ENCODE measurements at places on chromosomes 1 and 21.

- DNase-seq = no peak
These were observed 394.4 kb downstream of the PTPRU start for GRCh38 chr1:29630756-29631155.

DNA sequence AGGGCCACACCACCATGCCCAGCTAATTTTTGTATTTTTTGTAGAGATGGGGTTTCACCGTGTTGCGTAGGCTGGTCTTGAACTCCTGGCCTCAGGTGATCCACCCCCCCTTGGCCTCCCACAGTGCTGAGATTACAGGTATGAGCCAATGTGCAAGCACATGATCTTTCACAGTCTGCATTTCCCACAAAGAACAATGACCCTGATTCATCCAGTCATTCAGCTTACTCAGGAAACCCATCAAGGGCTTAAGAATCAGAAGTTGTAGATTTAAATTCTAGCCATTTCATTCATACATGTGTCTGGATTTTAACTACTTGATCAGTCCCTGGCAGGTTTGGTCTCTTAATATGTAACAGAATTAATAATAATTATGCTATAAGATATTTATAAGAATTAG lies 2065.7 kb downstream of the MRPL39 start:
- DNase-seq = no peak

DNA sequence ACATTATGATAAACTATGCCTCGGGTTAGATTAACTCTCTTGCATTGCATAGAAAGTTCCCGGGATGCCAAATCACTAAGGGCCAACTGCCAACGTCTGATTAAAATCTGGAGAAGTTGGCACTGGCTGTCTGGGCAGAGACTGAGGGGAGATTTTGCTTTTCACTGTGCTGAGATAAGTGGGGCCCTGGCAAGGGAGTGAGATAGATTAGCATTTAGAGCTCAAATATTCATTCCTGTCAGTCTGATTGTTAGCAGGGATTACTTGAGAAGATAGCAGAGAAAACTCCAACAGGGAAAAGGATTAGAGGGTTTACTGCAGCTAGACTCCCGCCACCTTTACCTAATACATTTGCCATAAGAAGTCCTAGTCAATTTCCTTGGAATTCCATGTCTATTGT lies 714.1 kb upstream of the CHRM3 start:
- no peak for DNase-seq

DNA sequence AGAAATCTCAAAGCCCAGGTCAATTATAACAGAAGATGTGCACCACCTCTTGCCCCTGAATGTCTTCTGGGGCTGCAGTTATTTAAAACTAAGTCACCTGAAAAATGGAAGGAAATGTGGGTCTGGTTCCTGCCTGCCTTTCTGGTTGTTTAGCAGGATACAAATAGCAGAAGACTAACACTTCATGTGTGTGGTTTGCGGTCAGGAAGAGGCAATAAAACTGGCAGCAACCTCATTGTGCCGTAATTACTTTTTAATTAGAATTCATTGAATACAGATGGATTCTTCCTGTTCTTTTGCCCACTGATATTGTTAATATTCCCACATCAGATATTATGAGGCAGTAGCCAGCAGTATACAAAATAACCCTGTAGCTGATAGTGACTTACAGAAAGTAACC lies 345.7 kb downstream of the ZNF326 start:
- no peak for DNase-seq

- no peak for DNase-seq
These were observed 1.5 kb downstream of the ANKRD13C start for GRCh38 chr1:70353044-70353443.

- DNase-seq = no peak
These were observed 498.7 kb upstream of the NFIA start for GRCh38 chr1:60583696-60584095.

- DNase-seq = no peak
These were observed 464.8 kb downstream of the PTBP2 start for GRCh38 chr1:97186381-97186780.

GRCh38 chr1:199463521-199464127 lies 563.9 kb upstream of the NR5A2 start:
- DNase-seq = peak; percentile 37

DNA sequence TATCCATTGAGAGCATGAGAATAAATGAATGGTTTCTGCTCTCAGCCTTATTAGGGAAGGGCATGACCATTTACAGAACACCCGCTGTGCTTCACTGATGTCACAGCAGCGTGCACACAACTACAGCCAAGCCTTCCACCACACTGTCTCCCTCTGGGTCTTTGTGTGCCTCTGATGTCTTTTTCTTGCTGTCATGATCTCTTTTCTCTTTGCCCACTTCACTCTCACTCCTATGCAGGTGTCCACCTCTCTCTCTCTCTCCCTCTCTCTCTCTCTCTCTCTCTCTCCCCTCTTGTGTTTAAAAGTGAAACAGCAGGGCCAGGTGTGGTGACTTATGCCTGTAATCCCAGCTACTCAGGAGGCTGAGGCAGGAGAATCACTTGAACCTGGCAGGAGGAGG lies 232.5 kb upstream of the JUN start:
- no peak for DNase-seq

GRCh38 chr1:210726621-210727020 lies 397.9 kb downstream of the HHAT start:
- DNase-seq = no peak

DNA sequence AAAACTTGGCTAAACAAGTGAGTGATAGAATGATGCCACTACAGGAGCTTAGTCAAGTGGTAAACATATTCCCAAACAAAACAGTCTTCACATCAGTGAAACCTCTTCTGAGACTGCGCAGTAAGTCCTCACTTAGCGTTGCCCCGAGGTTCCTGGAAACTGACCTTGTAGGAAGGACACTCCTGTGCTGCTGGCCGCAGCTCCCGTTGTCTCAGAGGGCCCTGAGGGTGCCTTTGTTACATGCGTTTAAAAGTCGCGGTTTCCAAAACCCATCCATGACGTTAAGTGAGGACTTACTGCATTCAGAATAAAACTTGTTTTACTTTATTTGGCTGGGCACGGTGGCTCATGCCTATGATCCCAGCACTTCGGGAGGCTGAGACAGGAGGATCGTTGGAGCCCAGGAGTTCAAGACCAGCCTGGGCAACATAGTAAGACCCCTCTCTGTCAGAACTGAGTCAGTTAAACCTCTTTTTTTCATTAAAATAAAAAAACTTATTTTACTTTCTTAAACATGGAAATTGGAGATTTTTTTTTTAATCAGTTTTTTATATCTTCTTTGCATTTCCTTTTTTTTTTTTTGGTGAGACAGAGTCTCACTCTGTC lies 36.0 kb upstream of the DIP2A start:
- no peak for DNase-seq

- DNase-seq = no peak
These were observed at the start of gene SH2D2A for GRCh38 chr1:156816561-156817328. Gene SH2D2A (minus strand): TSS chr1:156816848. CDS start chr1:156816708, 140 bp downstream.

DNA sequence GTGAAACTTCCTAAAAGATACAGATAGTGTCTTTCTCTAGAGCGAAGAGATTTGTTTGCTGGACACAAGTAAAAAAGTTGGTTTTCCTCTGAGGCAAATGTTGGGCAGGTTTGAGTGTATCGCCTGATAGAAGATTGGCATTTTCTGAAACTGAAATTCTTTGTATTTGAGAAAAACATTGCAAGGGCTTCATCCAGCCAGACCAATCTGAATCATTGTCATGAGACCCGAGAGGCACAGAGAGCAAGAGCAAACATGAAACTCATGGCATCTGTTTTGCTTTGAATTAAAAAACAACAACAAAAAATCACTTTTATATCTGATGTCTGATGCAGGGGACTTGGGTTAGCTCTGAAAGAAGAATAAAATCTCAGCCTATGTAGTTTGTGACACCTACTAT lies 379.3 kb upstream of the NCAM2 start:
- DNase-seq = no peak

GRCh38 chr21:26185021-26185420 lies 14.5 kb upstream of the APP start:
- no peak for DNase-seq

GRCh38 chr1:234896477-234897389 lies 231.9 kb downstream of the TOMM20 start:
- no peak for DNase-seq

- DNase-seq = no peak
These were observed 47.7 kb downstream of the NOS1AP start for GRCh38 chr1:162117039-162117774.

DNA sequence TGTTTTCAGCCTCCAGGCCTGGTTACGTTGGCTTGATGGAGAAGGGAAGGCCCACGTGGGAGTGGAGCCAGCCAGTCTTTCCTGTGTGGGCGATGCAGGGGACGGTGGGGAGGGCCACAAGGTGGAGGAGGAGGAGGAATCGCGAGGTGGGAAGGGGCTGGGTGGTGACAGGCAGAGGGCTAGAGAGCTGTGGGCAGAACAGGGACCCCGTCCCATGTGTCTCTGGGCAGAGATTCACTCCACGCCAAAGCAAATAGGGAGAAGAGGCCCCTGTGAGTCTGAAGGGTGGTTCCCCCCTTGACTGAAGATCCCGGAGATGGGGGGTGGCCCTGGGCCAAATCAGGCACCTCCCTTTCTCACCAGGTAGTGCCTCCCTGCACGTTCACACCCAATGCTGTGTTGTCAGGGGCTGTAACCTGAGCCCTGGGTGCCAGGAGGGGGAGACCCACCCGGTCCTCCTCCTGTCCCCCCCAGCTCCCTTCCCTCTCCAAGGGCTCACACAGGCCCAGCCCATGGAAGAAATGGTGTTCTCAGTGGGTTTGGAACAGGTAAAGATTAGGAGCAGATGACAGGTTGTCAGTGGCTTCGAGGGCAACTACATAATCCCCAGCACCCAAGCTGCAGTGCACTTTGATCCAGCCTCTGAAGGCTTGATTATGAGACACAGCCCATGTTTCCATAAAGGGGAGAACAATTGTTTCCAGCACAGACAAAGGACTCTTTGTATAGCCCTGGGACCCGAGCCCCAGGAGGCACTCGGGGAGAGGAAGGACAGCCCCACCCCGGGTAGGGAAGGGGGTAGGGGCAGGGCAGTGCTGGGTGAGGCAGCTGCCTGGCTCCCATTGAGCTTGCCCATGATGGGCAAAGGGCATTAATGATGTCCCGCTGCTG lies 37.7 kb upstream of the GPR37L1 start:
- DNase-seq = peak; percentile 93

GRCh38 chr21:42315296-42315891 lies at the start of gene TFF3:
Gene TFF3 (minus strand): TSS chr21:42315409. CDS start chr21:42315374, 35 bp downstream.
- peak; percentile 88 for DNase-seq

DNA sequence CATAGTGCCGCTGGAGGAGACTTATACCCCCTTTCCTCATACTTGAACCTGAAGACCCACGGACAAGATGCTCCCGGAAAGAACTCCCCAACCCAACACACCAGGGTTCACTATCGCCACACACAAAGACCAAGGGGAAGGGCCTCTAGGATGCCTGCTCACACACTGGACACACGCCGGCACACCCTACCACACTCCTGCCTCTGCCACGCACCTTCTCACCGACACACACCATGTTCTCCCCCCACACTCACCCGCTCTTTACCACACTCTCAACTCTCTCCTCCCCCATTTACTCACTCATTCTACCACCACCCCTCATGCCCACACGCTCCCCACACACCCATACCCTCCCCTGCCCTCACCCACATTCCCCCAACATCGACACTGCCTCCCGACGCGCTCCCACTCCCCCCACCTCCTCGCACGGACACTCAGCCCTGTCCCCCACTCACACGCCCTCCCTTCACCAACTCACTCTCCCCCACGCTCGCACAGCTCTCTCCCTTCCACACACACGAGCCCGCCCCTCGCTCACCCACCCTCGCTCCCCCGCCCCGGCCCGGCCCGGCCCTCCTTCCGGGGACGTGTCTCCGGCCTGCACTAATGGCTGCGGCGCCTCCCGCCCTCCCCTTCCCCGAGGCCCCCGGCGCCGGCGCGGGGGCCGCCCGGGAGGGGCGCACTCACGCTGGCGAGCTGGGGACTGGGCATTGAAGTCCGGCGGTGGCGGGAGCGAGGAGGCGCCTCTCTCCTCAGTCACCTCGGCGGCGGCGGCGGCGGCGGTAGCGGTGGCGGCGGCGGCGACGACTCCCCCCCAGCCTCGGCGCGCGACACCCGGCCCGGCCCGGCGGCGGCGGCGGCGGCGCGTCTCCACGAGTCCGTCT lies 626 bp downstream of the PTP4A2 start:
- no peak for DNase-seq

- no peak for DNase-seq
These were observed 1.9 kb downstream of the IGSF8 start for GRCh38 chr1:160096274-160097116.

GRCh38 chr1:90336552-90337324 lies 341.8 kb downstream of the ZNF326 start:
- no peak for DNase-seq

DNA sequence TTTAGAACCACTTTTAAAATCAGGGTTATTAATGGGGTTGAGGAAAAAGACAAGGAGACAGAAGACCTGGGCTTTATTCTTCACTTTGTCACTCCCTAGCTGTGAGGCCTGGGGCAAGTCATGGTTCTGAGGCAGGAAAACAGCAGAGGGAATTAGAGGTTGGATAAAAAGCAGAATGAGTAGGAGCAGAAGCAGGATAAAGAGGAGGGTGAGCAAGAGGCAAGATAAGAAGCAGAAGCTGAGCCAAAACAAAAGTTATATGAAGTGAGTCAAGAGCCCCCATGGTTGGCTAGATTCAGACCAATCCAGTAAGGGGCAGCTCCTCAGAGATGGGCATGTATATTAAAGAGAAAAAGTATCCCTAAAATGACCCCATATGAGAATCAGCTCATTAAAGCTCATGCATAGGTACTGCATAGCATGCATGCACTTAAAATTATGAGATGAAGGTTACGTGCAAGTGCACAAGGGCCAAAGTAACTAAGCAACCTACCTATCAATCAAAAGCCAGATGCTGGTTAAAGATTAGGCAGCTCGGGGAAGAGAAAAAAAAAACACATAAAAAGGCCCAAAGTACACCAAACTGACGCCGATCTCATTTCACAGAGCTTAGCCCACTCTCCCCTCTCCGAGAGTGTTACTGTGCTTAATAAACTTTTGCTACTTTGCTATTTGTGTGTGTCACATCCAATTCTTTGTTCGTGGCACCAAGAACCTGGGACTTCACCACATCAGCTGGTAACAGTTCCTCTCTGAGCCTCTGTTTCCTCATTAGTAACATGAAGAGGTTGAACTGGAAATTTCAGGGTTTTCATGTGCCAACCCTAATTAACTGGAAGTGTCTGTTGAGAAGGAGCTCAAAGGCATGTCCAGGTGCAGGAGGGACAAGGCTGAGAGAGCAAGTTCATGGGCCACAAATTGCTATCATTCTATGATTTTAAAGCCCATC lies 2.2 kb downstream of the AVPR1B start:
- DNase-seq = no peak

GRCh38 chr1:58432851-58433668 lies 113.5 kb downstream of the OMA1 start:
- DNase-seq = no peak

GRCh38 chr1:246032031-246032551 lies 475.0 kb downstream of the SMYD3 start:
- no peak for DNase-seq

GRCh38 chr1:198106011-198106410 lies 50.8 kb upstream of the NEK7 start:
- no peak for DNase-seq

DNA sequence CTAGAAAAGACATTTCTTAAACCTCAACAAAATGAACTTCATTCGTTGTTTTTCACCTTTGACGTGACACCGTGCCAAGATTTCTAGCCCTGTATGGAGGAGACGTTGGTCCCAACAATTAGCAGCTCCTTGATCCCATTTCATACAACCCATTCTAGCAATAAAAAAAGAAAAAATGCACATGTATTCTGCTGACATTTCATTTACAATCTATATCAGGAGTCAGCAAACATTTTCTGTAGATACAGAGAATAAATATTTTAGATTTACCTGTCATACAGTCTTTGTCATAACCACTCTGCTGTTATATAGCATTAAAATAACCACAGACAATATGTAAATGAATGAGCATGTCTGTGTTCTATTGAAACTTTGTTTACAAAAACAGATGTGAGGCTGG lies 7.0 kb upstream of the TAF1A start:
- DNase-seq = no peak

Data from NCI-H2081 treated with DMSO at 0.1 percent for 48 hours (cell line).